CD4-positive, alpha-beta T cell treated with Interleukin-17A for 1 hour (primary cell): ENCODE measurements at places on chromosomes 5 and 9.

DNA sequence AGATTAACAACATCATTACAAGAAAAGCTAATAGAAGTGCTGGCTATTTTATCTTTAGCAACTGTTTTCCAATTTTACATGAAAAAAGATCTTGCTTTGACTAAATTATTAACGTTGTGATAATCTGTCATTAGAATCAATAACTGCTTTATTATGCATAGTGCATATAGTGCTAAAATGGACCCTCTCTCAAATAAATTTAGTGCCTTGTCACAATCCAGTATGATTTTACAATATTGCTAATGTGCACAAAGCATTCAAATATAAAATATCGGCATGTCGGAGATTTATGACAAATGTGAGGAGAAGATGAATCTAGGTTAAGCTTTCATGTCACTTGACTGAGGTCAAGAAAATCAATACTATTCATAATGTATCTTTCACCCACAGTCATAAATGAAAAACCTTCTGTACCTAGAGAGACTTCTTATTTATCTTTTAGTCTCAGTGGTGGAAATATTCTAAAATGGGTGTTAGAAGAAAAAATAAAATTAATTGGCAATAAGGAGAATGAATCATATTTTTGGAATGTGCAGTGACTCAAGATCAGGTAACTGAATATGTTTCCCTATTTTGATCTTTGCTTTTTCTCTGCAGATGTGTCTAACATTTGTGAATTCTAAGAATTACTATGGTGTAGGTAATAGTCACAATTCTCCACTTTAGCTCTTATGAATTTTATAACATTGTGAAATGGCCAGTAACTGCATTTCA, 672.9 kb upstream of the GRAMD2B start:
- no peak for DNase-seq

DNA sequence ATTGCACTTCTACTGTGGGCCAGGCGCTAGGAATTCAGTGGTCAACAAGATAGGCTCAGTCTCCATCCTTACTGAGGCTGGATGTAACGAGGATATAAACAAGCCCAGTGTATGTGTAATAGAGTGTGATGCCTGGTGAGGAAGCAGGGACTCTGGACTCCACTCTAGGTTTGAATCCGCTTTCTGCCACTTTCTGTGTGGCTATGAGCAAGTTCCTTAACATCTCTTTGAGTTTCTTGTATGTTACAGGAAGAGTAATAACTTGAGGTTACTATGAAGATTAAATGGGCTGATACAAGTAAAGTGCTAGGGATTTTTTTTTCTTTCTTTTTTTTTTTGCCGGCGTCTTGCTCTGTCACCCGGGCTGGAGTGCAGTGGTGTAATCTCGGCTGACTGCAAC, 12.4 kb downstream of the DOCK2 start:
- DNase-seq = peak; percentile 35

DNA sequence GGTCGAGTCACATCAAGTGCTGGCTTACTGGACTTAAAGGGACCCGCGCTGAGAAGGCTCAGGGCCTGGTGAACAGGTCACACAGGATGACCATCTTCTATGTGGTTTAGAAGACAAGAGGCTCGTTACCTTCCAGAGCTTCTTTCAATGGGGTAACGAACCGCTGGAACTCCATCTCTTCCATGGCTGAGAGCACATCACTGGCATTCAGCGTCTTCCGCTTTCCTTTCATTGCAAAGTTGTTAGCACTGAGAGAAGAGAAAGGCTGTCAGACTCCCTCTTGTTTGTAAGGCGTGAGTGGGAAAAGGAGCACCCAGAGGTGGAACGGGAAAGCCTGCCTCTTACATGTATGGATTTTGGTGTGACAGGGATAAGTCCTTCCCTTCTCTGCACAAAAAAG, 994 bp downstream of the POLE3 start:
- DNase-seq = no peak

DNA sequence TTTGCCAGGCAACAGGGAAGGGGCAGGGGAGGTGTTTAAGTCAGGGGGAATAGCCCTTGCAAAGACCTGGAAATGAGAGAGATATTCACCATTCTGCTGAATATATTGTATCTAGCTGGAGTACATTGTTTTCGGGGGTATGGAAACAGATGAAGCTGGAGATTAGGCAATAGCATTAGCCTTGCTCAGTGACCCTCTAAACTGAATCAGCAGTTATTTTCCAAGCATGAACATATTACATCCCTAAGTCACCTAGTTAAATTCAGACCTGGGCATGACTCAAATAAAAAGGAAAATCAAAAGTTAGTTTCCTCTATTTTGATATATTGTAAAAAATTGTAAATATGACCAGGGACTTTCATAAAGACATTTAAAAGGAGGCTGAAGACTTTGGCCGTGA, 544.6 kb upstream of the TRPC7 start:
- DNase-seq = no peak

DNA sequence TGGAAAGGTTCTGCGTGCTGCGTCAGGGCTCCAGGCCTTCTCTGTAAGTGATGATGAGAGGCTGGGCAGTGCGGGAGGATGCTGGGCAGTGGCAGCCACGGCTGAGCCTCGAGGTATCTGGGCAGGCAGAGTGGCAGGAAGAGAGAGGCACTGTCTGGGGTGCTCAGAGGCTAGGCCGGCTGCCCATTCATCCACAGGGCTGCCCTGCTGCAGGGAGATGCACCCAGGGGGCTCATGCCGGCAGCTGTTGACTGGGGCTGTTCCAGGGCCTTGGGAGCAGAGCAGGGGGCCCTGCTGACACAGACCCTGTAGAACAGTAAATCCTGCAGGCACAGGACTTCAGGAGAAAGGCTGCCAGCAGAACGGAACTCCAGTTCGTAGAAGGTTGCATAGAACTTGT, 88.8 kb downstream of the BOD1 start:
- no peak for DNase-seq

DNA sequence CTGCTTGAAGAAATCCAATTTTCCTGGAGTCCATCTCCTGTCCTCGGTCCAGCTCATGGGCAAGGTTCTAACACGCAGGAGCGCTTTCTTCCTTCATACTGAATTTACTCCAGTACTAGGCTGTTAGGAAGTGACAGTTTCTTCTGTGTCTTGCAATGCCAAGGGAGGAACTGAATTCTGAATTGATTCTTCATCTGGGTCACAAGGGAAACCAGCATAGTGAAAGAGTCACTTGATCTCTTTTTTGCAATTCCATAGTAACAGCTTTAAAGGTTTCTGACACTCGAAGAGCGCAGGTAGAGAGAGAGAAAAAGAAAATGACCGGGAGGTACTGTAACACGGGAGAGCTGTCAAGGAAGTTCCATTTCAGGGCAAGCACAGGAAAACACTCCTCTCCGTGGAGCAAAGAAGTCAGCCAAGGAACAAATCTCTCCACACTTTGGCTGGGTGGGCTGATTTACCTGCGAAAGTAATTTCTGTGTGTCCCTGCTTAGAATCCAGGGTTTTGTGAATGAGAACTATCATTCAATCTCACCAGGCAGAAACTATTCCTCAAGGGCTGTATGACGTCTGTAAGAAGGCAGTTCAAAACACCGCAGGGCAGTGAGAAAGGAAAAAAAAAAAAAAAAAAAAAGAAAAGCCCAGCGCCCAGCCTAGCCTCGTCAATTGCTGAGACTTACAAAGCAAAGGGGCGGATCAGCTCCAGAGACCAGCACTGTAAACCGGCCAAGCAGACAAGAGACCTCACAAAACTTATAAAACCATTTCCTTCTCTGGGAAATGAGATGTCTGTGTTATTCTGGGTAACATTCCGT, 617.8 kb downstream of the PDE4D start:
- no peak for DNase-seq

DNA sequence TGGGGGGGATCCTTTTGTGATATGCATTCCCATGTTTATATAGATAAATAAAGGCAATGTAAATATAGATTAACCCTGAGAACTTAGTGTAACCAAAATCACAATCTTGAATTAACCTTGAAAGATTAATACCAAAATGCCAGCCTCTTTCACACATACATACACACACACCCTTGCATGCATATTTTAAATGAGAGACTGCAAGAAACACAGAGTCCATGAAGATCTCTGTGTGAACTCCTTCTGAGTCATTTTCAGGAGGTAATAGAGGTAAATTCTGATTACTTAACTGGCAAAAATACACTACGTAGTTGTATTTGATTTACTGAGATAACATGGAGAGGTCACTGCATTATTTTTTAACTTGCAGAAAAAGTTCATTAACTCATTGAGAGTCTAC, 118.0 kb downstream of the SLF1 start:
- DNase-seq = no peak

DNA sequence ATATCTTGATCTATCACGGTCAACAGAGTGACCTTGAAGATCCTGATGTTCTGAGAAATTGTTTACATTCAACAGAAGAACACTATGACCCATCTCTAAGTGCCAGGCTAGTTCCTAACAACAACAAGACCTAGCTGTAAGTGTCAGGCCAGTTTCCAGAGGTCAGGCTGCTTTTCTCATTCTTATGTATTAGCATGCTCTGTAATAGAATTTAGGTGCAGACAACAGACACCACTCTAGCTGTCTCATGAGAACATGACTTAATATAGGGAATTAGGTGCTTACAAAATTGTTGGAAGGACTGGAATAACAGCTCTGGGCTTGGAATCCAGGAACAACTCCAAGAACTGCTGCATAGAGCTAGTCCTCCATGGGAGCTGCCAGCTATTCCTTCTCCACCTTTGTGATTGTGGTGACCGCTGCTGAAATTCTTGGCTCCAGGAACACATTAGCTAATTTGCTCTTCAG, 138.7 kb downstream of the SNX18 start:
- no peak for DNase-seq

DNA sequence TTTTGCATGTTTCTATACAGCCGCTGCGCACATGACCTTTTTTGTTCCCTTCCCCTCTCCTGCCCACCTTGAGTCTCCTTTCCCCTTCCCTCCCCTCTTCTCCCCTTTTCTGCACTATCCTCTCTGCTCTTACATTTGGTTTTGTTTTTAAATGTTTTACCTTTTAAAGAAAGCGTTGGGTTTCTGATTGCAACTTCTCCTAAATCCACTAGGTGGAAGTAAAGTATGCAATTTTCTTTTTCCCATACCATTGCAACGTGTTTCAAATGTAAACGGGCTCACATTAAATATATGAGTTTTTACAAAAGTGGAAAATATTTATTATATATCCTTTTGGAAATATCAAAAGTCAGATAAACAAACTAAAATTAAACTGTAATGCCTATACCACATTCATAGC, 500.9 kb downstream of the DIRAS2 start:
- peak; percentile 27 for DNase-seq

DNA sequence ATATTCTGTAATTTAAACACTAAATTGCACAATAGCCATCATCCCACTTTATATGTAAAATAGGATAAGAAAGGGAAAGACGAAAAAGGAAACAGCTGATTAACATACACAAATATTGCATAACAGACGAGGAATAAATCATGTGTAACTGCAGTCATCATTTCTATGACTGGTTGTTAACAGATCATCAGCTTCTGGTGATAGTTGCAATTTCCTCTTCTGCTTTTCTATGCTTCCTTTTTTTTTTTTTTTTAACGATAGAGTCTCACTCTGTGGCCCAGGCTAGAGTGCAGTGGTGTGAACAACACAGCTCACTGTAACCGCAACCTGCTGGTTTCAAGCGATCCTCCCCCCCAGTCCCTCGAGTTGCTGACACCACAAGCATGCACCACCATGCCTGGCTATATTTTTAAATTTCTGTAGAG, 22.5 kb upstream of the JAKMIP2 start:
- peak; percentile 52 for DNase-seq

GRCh38 chr5:68631884-68632283, 416.3 kb downstream of the PIK3R1 start:
- DNase-seq = no peak
